H1 (cell line): ENCODE measurements at places on chromosomes 12 and 14. TPM values are rescaled to one million over a fixed set of nuclear protein-coding genes. Genes with fewer than 3 reads are reported as not detected.

DNA sequence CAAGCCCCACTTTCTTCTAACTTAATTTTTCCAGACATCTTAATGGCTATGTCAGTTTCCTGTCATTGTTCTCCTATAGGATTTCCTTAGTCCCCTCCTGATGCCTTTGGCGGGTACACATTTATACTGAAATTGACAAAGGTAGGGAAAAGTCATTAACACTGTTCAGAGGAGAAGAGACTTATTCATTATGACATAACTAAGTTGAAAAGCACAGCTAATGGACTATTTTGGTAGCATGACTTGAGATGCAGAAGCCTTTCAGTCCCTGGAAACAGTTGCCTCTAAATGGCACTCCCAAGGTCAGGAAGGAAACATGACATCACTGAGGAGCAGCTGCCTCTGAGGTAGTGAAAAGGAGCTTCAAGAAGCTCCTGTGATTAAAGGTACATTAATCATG, 317.5 kb upstream of the KITLG start:
- no peak for DNase-seq

GRCh38 chr14:57656853-57657252, 163.2 kb upstream of the CCDC198 start:
- no peak for DNase-seq

- DNase-seq, result no peak
Measured at GRCh38 chr12:64286521-64286920, 64.4 kb upstream of the KICS2 start.

- no peak for DNase-seq
Measured at GRCh38 chr12:124485371-124485770, 82.0 kb downstream of the NCOR2 start.

- no peak for DNase-seq
Measured at GRCh38 chr12:47286676-47287075, 206.9 kb upstream of the AMIGO2 start.

GRCh38 chr12:129594098-129594497, 309.7 kb downstream of the TMEM132D start:
- DNase-seq, result no peak

The ZDHHC17 gene
- total RNA-seq, result 27.6 and 32.1 TPM in 2 replicates

The AQP6 gene
- total RNA-seq, result 0.17 TPM in 1 of 2 replicates, not detected in the other

- DNase-seq, result no peak
Measured at GRCh38 chr14:64612021-64612380, 62.2 kb downstream of the PPP1R36 start.

The SPTB gene
- total RNA-seq, result 2.4 and 2.7 TPM in 2 replicates

DNA sequence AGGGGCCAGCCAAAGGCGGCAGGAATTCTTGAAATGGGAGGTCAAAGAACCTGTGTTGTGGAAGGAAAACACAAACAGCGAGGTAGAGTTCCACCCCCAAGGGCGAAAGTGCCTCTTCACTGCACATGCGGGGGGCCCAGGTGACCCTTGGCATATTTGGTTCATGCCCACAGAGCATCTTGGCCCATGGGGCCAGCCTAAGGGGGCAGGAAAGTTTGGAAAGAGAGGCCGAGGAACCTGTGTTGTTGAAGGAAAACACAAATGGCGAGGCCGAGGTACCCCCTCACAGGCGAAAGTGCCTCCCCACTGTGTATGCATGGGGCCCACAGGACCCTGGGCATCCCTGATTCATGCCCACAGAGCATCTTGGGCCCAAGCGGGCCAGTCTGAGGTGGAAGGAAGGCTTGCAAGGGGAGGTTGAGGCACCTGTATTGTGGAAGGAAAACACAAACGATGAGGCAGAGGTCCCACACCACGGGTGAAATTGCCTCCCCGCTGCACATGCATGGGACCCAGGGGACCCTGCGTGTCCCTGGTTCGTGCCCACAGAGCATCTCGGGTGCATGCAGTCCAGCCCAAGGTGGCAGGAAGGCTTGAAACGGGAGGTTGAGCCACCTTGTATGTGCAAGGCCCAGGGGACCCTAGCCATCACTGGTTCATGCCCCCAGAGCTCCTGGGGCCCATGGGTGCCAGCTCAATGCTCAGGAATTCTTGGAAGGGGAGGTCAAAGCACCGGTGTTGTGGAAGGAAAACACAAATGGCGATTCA, 384.1 kb downstream of the ALG10 start:
- DNase-seq, result no peak

The TRIM9 gene
- 3.8 and 5.4 TPM in 2 replicates for total RNA-seq

The KCNK13 gene
- 0.48 and 0.69 TPM in 2 replicates for total RNA-seq

DNA sequence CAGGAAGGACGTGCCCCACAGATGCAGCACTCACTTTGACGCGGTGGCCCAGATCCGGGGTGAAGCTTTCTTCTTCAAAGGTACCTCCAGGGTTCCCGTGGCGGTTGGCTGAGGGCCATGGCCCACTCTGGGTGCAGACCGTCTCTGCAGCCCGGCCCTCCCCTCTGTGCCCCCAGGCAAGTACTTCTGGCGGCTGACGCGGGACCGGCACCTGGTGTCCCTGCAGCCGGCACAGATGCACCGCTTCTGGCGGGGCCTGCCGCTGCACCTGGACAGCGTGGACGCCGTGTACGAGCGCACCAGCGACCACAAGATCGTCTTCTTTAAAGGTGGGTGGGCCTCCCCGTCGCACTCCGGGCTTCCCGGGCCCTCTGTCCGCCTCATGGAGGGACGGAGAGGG, 16.9 kb downstream of the MMP17 start:
- DNase-seq, result no peak

The LRP6 gene
- total RNA-seq, result 73.2 and 74.0 TPM in 2 replicates

DNA sequence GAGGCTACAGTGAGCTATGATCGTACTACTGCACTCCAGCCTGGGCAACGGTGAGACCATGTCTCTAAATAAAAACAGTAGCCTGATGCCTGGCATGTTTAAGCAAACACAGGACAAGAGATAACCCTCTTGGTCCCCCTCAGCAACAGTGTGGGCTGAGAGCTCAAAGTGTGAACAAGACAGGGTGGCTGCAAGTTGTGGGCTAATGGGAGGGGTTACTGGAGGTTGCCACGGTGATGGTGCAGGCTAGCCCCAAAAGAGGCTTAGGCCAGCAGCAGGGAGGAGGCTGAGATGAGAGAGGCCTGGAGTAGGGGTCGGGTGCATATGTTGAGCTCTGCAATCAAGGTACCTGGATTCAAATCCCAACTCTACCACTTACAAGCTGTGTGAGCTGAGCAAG, 3.4 kb upstream of the LGMN start:
- DNase-seq, result no peak

The LRP1-AS gene
- total RNA-seq, result not detected in 2 replicates

- DNase-seq, result no peak
Measured at GRCh38 chr14:68173227-68173972, 353.8 kb downstream of the RAD51B start.

DNA sequence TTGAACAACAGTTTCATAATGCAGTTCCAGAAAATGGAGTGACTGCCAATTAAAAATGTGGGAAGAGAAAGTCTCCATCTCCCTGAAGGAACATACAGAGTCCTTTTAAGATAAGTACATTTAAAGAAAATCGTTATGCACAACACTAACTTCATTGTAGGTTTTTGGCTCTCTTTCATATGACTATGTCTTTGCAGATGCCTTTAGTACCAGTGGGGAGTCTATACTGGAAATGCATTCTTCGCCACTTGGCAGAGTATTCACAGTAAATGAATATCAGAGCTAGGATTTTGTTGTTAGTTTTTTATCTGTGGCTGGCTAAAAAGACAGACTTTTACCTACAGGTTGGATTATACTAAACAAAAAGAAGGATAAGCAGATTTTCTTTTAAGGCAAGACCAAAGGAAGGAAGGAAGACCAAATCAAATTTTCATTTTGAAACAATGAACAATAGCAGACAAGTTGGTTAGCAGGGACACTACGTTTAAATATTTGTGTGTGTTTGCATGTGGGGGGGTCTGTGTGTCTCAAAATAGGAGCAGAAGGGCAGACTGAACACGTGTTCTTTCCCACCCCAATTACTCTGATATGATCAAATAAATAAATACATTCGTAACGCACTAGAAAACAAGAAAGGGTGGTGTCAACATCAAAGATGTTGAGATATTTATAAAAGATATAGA, 124.5 kb downstream of the BTG1 start:
- no peak for DNase-seq

DNA sequence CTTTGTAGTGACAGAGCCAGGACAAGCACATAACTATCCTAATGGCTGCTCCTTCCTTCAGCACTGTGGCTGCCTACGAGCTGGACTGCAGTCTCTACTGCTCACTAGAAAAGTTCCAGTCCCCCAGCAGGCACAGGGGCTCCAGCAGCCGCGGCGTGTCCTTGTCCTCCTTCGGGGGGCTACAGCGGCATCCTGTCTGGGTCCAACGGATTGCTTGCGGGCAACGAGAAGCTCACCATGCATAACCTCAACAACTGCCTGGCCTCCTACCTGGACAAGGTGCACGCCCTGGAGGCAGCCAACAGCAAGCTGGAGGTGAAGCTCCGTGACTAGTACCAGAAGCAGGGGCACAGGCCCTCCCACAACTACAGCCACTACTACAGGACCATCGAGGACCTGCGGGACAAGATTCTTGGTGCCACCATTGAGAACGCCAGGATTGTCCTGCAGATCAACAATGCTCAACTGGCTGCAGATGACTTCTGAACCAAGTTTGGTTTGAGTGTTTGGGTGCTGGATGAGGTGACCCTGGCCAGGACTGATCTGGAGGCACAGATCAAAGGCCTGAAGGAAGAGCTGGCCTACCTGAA, 169.4 kb downstream of the NDUFA12 start:
- DNase-seq, result no peak

DNA sequence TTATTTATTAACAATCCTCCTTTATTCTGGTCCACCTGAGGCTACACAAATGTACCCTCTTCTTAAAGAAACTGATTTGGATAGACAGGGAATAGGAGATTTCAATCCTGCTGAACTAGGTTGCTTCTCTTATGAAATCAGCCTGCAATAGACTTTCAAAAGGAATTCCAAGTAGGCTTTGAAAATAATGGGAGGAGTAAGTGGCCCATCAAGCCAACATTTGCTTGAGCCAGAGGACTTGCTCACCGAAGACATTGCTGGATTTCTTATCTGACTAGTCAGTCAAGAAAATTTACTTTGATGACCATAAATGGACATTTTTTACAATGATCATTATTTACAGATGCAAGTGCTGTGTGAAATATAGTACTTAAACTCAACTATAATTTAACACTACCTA, 82.8 kb upstream of the RASSF8 start:
- no peak for DNase-seq

The PPP1R36 gene
- 0.61 and 0.93 TPM in 2 replicates for total RNA-seq

- no peak for DNase-seq
Measured at GRCh38 chr12:102722147-102722546, 194.9 kb downstream of the PAH start.

DNA sequence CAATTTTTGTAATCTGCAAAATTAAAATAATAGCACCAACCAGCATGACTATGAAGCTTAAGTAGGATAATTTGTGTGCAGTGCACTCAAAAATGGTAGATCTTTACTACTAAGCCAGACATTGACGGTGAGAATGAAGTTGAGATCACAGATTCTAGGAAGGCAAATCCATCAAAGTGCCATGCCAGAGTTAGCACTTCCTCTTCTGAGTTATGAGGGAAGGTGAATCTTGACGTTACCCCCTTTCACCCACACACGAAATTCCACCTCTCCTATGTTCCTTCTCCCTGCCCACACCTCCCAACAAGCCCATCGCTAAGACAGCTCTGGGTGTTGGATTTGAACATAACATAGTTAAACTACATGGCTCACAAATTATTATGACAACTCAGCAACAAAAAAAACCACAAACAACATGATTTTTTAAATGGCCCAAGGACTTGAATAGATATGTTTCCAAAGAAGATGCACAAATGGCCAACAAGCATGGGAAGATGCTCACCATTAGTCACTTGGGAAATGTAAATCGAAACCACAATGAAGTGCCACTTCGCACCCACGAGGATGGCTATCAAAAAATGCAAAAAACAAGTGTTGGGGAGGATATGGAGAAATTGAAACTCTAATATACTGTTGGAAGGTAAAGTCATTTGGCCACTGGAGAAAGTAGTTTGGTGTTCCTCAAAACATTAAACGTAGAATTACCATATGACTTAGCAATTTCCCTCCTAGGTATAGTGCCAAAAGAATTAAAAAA, 119.3 kb upstream of the RAP1B start:
- no peak for DNase-seq

DNA sequence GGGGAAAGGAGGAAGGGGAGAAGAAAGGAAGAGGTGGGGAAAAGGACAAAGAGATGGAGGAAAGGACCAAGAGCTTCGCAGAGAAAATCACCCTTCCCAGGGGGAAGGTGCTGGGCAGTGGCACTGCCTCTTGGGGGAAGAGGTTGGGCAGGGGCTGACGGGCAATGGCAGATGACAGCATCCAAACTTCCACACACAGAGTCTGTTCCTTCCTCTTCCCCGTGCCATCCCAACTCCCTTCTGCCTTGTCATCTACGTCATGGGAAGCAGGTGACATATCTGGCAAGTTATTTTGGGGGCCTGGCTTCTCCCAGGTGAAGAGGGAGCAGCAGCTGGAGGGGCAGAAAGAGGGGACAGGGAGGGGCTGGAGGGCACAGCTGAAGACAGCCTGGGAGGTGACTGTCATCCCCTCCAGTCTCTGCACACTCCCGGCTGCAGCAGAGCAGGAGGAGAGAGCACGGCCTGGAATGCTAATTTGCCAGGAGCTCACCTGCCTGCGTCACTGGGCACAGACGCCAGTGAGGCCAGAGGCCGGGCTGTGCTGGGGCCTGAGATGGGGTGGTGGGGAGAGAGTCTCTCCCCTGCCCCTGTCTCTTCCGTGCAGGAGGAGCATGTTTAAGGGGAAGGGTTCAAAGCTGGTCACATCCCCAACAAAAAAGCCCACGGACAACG, 43.9 kb upstream of the IQSEC3 start:
- no peak for DNase-seq

The SMOC1 gene
- total RNA-seq, result 1.6 and 2.4 TPM in 2 replicates

GRCh38 chr14:64064447-64064846, 211.6 kb downstream of the SYNE2 start:
- DNase-seq, result no peak

- DNase-seq, result no peak
Measured at GRCh38 chr14:105326568-105326867, 12.0 kb downstream of the PACS2 start.

DNA sequence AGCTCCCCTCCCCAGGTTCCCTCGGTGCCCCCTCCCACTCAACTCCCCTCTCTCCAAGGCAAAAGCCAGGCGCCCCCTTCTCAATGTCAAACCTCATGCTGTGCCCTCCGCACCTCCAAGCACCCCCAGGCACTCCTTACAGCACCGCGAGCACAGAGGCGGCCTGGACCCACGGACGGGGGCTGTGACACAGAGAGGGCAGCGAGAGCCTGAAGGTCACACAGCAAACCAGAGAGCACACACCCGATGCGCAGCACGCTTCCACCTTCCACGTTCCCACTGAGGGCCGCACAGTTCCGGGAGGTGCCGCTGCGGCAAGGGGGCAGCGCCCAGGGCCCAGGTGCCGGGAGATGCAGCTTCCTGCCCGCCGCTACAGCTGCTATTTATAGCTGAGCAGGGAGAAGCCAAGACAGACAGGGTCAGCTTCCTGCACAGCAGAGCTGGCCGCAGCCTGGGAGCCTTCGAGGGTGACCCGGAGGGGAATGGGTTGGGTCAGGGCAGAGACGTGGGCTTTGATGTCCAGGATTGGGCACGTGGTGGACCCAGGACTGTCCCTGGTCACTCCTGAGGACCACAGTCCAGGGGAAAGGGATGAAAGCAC, 12.9 kb downstream of the NCOR2 start:
- DNase-seq, result no peak

The ACOT4 gene
- 0.48 and 0.80 TPM in 2 replicates for total RNA-seq
